ENCODE measurements at places on chromosomes 12 and 14. TPM values are rescaled to one million over a fixed set of nuclear protein-coding genes. Genes with fewer than 3 reads are reported as not detected.

DNA sequence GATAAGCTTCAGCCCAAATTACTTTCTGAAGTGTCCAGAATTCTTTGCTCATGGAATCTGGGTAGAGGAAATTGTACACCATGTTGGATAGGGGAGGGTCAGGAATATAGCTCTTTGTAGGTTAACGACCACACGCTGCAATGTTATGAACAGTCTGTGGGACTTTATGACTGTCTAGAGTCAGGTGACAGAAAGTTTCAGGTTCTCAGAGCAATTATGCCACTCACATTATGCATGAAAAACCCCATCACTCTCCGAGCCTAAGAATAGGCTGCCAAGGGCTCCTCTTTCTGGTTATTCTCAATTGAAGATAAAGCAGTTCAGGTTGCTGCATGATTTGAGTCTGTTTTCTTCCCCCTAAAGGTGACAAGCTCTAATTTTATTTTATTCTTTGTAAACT lies 430.9 kb downstream of the ATP23 start:
- DNase-seq, result no peak

DNA sequence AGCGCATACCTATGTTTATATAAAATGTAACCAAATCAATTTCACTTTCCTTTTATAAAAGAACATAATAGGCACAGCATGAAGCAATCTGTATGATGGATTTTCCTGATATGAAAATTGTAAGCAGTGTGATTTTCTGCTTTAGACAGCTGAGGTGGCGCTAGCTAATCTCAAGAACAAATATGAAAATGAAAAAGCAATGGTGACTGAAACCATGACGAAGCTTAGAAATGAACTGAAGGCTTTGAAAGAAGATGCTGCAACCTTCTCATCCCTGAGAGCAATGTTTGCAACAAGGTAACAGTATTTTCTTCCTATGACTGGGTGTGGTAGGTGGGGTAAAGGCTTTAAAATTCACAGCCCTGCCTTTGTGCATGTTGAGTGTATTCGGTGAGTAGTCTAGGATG lies 65.0 kb upstream of the FGD4 start:
- DNase-seq, result no peak

The TAS2R19 gene
- total RNA-seq, result 5.7 TPM

The C12orf56 gene
- 9.3 TPM for total RNA-seq

The GYS2 gene
- 0.66 TPM for total RNA-seq

DNA sequence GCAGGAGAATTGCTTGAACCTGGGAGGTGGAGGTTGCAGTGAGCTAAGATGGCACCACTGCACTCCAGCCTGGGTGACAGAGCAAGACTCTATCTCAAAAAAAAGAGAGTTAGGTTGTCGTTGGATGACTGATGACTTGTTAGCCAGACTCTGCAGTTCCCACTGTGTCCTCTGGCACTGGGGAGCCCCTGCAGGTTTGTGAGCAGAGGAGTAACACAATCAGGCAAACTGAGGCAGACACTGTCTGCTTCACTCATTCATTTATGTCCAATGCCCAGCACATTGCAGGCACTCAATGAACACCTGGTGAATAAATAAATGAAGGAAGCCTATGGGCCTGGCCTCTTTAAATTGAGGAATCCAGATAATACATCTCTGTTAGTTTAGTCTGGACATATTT lies 41.2 kb upstream of the BCL11B start:
- DNase-seq, result no peak

The MYF5 gene
- not detected for total RNA-seq

- DNase-seq, result no peak
Observed at GRCh38 chr14:82759656-82760055, 1226.0 kb upstream of the SEL1L start.

GRCh38 chr14:23164250-23164649 lies 19.2 kb downstream of the SLC7A8 start:
- DNase-seq, result no peak

The CNTN1 gene
- not detected for total RNA-seq

DNA sequence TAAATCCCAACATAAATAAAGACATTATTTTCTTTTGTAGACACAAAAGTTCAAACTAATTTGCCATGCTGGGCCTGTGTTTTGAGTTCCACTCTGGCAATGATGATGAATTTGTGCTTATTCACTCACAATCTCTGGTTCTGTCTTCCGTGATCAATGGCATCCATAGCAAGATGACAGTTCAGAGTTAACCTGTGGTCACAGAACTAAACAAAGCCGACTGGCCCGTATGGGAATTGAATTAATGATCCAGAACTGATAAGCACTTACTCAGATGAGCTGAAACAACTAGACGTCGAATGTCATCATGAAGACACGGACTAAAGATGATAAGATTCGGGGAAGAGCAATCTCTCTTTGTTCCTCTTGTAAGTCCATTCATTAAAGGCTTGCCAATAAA lies 81.6 kb downstream of the CAPZA3 start:
- no peak for DNase-seq

The TMPRSS12 gene
- not detected for total RNA-seq

GRCh38 chr12:15171012-15171655 lies 50.1 kb downstream of the RERG start:
- DNase-seq, result no peak

DNA sequence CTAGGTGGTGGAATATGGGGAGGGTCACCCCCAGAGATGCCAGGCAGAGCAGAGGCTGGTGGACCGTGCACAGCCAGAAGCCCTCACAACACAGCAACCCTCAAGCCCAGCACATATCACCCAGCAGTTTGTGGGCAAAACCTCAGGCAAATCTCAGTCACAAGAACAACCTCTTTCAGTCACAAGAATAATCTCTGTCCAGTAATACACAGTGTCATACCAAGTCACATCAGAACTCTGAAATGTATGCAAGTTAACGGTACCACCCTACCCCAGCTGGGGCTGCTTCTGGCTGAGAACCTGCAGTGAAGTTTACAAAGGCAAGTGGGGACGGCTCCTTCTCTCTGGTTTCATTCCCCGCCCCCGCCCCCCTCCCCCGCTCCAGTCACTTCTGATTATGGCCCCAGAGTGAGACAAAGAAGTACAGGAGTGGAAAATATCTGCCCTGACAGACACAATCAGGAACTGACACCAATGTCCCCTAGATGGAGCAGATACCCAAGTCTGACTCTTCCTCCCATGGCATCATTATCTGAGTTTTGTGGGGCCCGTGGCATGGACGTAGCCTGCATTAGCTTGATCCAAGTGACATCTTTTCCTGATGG lies 480.9 kb upstream of the TMEM132C start:
- DNase-seq, result no peak

The OTOGL gene
- total RNA-seq, result 0.72 TPM

The MYO1A gene
- total RNA-seq, result 11.9 TPM

GRCh38 chr12:77382096-77382742 lies 316.9 kb upstream of the E2F7 start:
- no peak for DNase-seq

The NPAS3 gene
- total RNA-seq, result not detected

- no peak for DNase-seq
Observed at GRCh38 chr12:29216266-29216665, 67.2 kb downstream of the FAR2 start.

DNA sequence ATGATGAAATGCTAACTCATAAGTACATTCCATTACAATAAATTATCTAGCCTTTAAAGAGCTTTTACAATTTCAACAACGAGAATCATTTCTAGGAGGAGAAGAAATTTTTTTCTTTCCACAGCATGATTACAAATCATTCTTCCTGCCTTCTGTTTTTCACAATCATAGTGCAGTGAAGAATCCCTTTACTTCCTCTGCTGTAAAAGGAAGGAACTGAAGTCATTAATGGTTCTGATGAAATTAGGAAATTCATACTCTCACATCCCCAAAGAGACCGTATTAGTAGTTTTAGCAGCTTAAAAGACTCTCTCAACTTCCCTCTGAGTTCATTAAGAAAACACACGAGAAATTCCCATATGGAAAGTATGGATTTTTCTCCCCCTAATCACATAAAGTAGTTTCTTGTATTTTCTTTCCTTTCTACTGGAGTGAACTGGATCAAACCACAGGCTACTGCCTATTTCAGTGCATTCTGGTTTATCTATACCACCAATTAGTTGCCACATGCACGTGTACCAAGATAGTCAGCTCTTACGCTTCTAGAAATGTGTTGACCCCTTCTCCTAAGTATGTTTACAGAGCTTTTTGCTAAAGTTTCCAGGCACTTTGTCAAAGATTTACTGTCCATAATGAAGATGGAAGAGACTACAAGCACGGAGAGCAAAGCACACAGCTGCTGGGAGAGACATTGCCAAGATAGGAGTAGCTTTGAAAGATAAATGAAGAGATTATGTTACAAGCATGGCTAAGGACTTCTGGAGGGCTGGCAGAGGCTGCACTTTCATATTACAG lies 58.9 kb upstream of the KITLG start:
- no peak for DNase-seq

- DNase-seq, result peak; percentile 39
Observed at GRCh38 chr14:102320033-102320660, 601 bp downstream of the ZNF839 start.

DNA sequence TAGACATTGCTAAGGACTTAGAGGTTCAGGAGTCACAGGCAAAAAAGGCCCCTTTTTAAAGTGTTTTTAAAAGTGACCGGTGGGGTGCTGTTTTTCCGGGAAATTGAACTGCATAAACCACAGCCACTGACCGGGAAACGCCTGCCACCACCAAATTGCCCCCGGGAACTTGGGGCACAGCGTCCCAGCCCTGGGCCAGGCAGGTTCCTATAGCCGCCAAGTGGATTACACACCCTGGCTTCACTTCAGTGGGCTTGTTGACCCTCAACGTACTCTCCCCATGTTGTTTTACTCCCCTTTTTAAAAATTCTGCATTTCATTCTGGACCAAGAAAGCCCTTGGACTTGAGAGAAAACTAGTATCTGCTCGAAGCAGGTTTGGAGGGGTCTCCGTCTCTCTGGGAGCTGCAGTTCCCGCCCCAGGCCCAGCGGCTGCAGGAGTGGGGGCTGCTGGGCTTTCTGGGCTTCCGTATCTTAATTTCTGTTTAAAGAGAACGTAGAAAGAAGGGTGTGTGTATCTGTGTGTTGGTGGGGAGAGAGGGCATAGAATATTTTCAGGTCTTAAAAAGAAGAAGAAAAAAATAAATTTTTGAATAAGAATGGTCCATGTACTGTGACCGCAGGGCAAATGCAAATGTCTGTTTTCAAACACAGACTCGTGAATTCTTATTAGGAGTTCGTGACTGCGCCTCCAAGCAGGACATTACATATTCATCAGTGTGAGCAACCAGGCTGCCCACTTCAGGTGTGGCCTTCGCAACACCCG lies 82.9 kb downstream of the PAPOLA start:
- DNase-seq, result no peak

DNA sequence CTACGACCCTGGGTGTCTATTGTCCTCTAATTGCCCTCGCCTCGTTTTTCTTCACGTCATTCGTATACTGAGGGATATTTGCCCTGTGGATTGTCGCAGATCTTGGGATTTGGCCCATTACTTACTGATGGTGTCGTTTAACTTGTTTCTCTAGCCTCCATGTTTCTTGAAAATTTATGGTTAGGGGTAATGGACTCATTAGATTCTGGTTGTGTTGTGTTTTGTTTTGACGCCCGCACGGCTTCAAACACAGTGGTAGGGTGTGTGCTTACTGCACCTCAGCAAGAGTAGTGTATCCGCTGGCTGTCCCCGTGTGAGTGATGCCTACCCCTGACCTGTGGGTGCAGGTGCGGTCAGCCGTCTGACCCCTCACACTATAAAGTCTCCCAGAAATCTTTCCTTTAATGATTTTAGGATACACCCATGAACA lies 874 bp upstream of the RNU6-8 start:
- no peak for DNase-seq

- DNase-seq, result no peak
Observed at GRCh38 chr12:109683316-109683715, 30.3 kb upstream of the FAM222A start.

DNA sequence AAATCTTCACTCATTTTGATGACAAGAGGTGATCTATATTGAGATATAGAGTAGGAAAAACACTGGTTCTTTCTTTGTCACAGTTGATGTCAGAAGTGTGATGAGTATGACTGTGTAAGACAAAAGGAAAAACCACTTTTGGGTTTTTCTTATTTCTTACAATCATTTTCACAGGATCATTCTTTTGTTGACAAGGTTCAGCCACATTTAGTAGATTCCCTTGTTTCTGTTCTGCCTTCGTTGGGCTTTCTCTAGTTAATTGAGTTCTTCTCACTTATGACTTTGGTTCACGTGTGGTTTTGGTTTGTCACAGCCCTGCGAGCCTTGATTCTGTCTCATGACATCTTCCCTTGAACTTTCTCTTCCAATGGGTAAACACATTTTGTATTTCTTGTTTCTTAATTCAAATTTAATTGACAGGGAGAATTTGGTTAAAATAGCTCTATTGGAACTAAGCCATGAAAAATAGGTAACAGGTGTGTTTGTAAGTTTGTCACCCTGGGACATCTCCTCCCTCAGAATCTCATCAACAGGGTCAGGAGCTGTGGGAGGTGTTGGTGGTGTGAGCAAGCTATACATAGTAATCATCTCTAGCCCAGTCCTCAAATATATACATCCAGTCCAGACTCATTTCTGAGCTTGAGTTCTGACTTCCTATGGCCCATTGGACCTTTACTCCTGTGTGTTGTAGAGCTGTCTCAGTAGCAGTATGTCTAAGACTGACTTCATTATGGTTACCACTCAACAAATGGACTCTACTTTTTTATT lies 255.3 kb downstream of the BMP4 start:
- no peak for DNase-seq

- DNase-seq, result no peak
Observed at GRCh38 chr12:67456431-67456901, 187.3 kb downstream of the CAND1 start.

- no peak for DNase-seq
Observed at GRCh38 chr14:59422069-59422881, 42.9 kb downstream of the GPR135 start.

The CATSPERB gene
- 2.6 TPM for total RNA-seq

GRCh38 chr12:108562348-108563135 lies at the start of gene ISCU:
TSS of gene ISCU (plus strand) at chr12:108562596. CDS start at chr12:108562623, 27 bp downstream.
- peak; percentile 96 for DNase-seq

GRCh38 chr14:85479771-85480170 lies 50.2 kb upstream of the FLRT2 start:
- DNase-seq, result no peak

GRCh38 chr14:92391726-92392125 lies 68.8 kb downstream of the SLC24A4 start:
- DNase-seq, result no peak

The CLEC4A gene
- 0.32 TPM for total RNA-seq

DNA sequence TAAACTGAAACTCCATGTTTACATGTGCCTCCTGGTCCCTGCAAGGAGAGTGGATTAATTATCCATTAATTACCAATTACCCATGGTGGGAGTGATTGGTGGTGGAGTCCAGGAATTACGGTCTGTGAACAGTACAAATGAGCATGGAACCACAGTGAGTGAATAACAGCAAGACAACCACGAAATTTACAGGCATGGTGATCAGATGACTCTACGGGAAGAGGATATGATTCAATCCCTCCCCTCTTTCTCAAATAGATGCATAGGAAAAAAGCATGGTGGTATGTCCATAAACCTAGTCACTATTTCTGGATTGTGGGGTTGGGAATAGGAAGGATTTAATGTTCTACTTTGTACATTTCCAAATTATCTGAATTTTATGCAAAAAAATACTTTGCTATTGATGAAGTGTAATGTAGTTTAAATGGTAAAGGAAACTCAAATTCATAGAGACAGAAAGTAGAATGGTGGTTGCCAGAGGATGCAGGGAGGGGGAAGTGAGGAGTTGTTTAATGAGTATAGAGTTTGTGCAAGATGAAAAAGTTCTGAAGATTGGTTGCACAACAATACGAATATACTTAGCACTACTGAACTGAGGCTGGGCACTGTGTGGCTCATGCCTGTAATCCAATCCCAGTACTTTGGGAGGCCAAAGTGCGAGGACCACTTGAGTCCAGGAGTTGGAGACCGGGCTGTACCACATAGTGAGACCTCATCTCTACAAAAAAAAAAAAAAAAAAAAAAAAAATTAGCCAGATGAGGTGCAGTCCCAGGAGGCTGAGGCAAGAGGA lies 41.2 kb upstream of the C12orf75 start:
- DNase-seq, result no peak

All from Caco-2 (cell line).